ENCODE measurements at places on chromosomes 16 and 17. TPM values are rescaled to one million over a fixed set of nuclear protein-coding genes. Genes with fewer than 3 reads are reported as not detected.

GRCh38 chr17:82235775-82236141 lies 6.9 kb downstream of the SLC16A3 start:
- DNase-seq = peak; percentile 32

- DNase-seq = peak; percentile 46
Measured at GRCh38 chr17:1643999-1644492, 1.5 kb downstream of the SCARF1 start.

GRCh38 chr17:74782571-74782970 lies 6.4 kb upstream of the NAT9 start:
- no peak for DNase-seq

GRCh38 chr16:30068750-30069610 lies 3.4 kb downstream of the ALDOA start:
- no peak for DNase-seq

DNA sequence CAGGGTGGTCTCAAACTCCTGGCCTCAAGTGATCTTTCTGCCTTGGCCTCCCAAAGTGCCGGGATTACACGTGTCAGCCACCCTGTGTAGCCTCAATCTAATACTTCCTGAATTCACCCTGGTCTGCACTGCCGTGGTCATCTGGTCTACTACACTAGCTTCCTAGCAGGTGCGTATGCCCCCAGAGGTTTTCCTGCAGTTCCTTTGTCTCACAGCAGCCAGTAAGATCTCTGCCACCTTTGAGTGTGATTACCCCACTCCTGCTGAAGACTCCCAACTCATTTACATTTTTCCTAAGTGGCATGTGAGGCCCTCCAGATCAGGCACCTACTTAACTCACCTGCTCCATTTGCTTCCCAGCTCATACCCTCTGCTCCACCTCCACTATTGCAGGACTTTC lies 5.1 kb upstream of the DDX19A start:
- DNase-seq = no peak

- no peak for DNase-seq
Measured at GRCh38 chr17:6346156-6346786, 88.7 kb downstream of the AIPL1 start.

DNA sequence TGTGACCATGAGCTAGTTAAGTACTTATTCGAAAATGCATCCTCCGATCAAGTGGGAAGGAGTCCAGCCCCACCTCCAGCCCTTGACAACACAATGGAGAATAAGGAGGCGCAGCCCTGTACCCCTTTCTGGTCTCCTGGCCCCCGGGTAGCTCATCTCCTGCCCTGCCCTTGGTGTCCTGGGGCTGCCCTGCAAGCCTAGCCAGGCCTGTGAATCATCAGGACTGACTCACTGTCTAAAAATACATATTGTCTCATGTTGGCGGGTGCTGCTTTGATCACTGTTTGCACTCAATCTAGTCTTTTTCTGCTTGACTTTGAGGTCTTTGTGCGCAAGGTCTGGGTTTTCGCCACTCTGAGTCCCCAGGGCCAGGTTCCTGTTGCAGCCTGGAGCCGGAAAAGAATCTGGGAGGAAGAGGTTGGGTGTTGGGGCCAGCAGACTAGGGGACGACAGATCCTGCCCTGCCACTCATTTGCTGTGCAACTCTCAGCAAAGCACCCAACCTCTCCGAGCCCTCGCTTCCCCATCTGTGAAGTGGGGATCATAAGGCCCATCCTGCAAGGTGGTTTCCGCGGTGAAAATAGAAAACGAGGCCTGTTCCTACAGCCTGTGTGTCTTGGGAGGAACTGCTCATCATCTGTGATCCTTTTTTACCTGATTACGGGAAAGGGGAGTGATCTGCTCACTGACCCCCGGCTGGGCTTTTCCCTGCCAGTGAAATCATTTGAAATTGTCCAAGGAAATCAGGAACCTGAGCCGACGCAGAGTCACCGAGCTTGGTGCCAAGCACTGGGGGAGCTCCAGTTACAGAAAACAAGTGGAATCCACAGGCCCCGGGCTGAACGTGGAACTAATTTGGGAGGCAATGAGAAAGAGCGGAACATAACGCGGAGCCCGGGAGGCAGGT lies 230.4 kb downstream of the PARN start:
- peak; percentile 54 for DNase-seq

DNA sequence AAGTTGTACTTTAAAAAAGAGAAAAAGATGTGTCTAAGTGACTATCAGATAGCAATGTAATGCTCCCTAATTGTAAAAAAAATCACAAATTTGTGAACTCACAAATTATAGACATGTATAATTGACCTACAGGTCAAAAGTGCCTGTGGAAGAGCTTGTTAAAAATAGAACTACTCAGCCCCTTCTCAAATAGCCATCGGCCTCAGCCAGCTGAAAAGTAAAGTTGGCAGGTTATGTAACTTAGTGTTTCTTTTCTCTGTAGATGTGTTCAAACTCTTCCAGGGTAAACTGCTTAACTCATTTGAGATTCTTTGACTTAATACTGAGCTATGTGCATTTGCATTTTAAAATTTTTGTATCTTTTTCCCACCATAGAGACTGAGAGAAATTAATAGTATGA lies 13.3 kb downstream of the AKTIP start:
- no peak for DNase-seq

Gene STX1B
- total RNA-seq = 0.48 TPM
